ENCODE measurements at places on chromosomes 5 and 9.
A peak's percentile ranks its signal among the peaks of the same experiment; 100 is the strongest.

GRCh38 chr5:167565189-167565954, 726.1 kb upstream of the WWC1 start:
- DNase-seq = no peak

- DNase-seq = no peak
These were observed 66.3 kb upstream of the TNFAIP8 start for GRCh38 chr5:119289438-119290044.

DNA sequence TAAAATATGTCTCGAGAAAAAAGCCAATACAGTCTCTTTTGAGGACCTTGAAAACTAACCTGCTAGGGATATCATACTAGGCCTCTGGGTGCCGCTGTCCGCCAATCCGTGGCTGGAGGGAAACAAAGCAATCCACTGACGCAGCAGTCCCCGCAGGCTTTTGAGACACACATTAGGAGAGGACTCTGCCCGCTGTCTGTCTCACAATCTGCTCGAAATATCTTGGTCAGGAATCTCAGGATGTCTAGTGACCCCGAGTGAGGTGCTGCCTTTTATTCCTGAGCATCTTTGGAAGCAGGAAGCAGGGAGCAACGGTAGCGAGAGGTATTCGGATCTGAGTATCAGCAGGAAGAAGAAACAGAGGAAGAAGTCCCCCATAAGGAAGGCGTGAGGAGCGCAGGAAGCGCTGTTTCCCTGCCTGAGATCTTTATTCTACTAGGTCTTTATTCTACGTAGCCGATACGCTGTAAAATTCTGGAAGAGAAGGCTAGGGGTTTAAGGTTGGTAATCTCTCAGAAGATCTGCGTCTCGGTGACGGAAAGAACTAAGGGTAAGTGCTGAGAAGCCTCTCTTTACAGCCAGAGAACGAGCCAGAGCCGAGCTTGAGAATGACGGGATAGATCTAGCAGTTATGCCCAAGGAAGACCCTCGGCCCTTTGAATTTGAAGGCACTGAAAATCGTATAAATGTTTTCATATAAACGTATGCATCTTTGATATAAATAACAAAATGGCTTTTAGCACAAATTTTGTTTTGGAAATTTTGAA, 4.0 kb upstream of the PCDHGA1 start:
- peak; percentile 25 for DNase-seq

DNA sequence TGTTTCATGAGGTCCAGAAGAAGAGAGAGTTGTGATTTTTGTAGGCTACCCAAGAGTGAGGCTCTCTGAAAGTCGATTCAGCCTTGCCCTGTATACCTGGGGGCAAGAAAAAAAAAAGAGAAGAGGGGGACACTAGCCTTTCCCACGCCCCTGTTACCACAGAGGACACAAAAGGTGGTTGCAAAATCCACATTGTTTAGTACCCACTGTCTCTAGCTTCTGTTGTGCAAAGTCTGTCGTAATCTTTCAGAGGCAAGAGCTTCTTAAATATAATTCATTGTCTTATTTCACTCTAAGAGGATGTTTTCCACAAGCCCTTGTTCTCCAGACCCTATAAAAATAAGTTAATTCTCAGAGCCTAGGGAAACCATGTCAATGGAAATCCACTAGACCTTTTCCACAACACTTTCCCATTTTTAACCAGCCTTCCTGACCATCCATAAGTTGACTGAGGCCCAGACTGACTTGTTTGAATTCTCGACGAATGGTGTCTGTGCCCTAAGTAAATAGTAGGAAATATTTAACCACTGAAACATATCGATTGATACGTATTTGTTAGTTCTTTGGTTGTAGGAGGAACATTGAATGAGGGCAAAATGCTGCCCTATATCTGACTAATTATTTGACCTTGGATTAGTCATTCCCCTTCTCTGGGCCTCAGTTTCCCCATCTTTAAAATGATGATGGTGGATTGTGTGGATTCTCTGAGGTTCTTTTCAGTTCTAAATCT, 182.7 kb downstream of the PAPPA start:
- no peak for DNase-seq

DNA sequence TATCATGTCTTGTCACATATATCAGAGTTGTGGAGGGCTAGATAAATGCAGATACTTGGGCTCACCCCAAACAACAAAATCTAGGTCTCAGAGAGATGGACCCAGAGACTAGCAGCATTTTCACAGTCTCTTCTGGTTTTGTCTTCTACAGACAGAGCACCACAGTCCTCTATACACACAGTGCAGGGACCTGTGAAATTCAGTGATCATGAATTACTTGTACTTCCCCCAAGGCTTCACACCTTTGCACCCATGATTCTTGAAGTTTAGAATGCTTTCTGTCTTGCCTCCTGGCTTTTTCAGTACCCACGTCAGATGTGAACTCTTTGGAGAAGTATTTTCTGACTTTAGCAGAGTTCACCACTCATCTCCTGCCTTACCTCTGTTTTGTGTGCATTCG, 371.5 kb upstream of the PRR16 start:
- DNase-seq = no peak

DNA sequence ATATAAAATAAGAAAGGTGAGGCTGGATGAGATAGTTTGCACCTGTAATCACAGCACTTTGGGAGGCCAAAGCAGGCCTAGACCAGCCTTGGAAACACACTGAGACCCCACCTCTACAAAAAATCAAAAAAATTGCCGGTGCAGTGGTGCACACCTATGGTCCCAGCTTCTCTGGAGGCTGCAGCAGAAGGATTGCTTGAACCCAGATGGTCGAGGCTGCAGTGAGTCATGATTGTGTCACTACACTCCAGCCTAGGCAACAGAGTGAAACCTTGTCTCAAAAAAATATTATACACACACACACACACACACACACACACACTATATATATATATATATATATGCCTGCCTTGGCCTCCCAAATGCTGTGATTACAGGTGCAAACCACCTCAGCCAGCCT, 1.3 kb downstream of the SLC35D2 start:
- no peak for DNase-seq

DNA sequence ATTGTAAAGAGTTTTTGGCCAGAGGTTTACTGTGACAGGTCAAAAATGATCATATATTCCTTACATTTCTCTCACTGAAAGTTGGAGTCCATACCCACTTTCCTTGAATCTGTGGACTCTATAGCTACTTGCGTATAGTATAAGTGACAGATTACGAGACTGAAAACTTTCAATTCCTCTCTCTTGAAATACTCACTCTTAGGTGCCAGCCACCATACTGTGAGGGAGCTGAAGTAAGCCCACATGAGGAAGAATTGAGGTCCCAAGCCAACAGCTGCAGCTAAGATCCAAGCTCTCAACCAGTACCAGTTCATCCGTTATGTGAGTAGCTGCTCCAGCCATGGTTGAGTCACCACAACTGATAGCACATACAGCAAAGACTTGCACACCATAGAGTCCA, 128.1 kb upstream of the FAM174A start:
- no peak for DNase-seq

DNA sequence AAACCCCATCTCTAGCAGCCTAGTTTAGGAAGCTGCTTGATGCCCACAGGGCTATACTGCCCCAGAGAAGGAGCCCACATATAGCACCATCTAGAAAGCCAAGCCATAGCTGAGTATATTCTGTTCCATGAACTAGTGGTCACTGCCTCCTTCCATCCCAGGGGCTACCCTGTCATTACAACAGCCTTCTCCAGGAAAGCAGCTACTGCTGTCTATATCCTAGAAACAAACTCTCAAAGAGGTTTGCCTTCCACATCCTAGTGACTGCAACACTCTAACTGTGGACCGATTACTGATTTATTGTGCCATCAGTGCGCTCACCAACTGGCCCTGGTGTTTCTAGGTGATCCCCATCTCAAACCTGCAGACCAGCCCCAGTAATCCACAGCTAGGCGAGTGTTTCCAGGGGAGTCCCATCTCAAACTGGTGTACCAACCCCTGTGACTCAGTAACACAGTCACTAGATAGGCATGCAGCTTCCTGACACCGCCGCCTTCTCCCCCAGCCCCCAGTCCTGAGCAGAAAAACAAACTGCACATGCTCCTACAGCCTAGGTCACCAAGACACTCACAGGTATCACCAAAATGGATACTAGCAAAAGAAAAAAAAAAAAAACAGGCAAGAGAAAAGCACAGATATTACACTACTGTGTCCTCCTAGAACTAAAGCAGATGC, 14.8 kb downstream of the SPTLC1 start:
- DNase-seq = no peak

- DNase-seq = no peak
These were observed 182.9 kb upstream of the MEF2C start for GRCh38 chr5:89065919-89066318.

GRCh38 chr9:4581035-4581760, 80.9 kb upstream of the PLPP6 start:
- DNase-seq = no peak

DNA sequence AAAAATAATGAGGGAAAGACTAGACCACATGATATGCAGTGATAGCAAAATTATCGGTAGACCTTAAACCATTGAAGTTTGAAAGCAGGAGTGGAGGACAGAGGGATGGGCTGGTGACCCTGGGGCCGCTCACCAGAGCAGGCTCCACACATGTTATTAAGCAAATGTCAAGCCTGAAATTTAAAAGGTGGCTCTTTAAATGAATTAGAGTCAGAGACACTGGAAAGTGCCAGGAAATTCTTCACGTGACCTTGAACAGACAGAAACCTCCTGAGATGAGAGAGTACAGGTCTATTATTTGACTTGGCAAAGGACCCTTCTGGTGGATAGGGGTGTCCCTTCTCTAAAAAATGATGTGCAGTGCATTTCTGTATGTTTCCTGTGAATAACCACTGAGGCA, 111.0 kb upstream of the CPEB4 start:
- DNase-seq = no peak

All from T-helper 2 cell (primary cell).